Activated CD4-positive, alpha-beta T cell treated with anti-CD3 and anti-CD28 coated beads, Interleukin-2, amount 10 ng/mL, durations not matched to agents 7 days and 5 days (primary cell): ENCODE measurements at places on chromosomes 2 and 18. TPM values are rescaled to one million over a fixed set of nuclear protein-coding genes. Genes with fewer than 3 reads are reported as not detected.
A peak's percentile ranks its signal among the peaks of the same experiment; 100 is the strongest.

The UGT1A8 gene
- not detected for total RNA-seq

GRCh38 chr2:226733927-226734564, 65.6 kb downstream of the IRS1 start:
- no peak overlapping the region for H3K27ac ChIP-seq
- H3K36me3 ChIP-seq: no peaks in the 10 kb centered on the region
- DNase-seq: no peak
- H3K27me3 ChIP-seq: no peaks in the 10 kb centered on the region

- no peak overlapping the region for H3K27ac ChIP-seq
- no peaks in the 10 kb centered on the region for H3K4me1 ChIP-seq
- DNase-seq: no peak
- no peak overlapping the region for H3K4me3 ChIP-seq
- H3K36me3 ChIP-seq: no peaks in the 10 kb centered on the region
These were observed 322.9 kb upstream of the RAB12 start for GRCh38 chr18:8286303-8286702.

The PROKR1 gene
- not detected for total RNA-seq

The HDHD2 gene
- total RNA-seq: 34.3 TPM

DNA sequence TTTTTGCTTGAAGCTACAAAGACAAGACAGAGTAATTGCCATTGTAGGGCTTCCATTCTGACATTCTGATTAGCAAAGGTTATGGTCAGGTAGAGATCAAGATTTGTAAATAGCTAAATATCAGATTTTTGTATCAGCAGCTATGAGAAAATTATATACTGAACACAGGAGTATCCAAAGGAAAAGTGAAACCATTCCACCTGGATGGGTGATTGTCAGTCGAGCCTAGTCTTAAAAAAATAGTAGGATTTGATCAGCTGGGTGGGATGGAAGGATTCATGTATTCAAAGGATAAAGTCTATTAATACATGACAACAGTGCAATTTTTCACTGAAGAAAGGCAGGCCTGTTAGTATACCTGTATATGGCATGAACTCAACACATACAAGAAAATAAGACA, 222.7 kb downstream of the GCA start:
- H3K27me3 ChIP-seq: no peaks in the 10 kb centered on the region
- no peaks in the 10 kb centered on the region for H3K4me1 ChIP-seq
- H3K4me3 ChIP-seq: no peak overlapping the region
- H3K27ac ChIP-seq: no peak overlapping the region
- H3K36me3 ChIP-seq: no peaks in the 10 kb centered on the region
- no peak for DNase-seq

DNA sequence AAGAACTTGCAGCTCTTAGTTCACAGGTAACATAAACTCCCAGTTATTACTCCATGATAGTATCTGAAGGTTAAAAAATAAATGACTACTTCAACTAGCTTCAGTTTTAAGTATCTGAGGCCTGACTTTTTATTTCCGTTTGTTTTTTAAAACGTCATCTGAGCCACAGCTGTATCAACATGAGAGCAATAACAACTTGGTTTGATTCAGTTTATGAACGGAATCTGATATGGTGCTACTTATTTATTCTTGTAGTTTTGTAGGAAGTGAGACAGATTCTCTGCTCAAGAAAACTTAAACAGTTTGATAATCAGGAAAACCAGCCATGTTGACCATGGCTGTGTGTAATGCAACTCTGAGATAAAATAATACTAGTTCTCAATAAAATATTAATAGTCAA, 34.9 kb downstream of the NAB1 start:
- DNase-seq: no peak
- H3K27ac ChIP-seq: no peak overlapping the region
- H3K4me1 ChIP-seq: peaks cover 14% of the 10 kb centered on the region
- no peaks in the 10 kb centered on the region for H3K27me3 ChIP-seq
- H3K36me3 ChIP-seq: peaks cover 30% of the 10 kb centered on the region
- H3K4me3 ChIP-seq: no peak overlapping the region

GRCh38 chr2:217552081-217552480, 450.7 kb downstream of the TNS1 start:
- no peak overlapping the region for H3K4me3 ChIP-seq
- no peak for DNase-seq
- no peaks in the 10 kb centered on the region for H3K27me3 ChIP-seq
- H3K27ac ChIP-seq: no peak overlapping the region
- H3K4me1 ChIP-seq: peaks cover 4% of the 10 kb centered on the region

DNA sequence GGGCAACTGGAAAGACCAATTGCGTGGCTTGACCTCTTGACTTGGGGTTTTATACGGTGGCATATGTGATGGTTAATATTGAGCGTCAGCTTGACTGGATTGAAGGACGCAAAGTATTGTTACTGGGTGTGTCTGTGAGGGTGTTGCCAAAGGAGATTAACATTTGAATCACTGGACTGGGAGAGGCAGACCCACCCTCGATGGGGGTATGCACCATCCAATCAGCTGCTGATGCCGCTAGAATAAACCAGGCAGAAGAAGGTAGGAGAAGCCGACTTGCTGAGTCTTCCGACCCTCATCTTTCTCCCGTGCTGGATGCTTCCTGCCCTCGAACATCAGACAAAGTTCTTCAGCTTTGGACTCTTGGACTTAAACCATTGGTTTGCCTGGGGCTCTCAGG, 34.2 kb upstream of the YPEL5 start:
- no peak overlapping the region for H3K27ac ChIP-seq
- H3K4me1 ChIP-seq: peaks cover 4% of the 10 kb centered on the region
- DNase-seq: no peak

The RTKN gene
- total RNA-seq: 0.62 TPM

The MRO gene
- not detected for total RNA-seq

The XRCC5 gene
- 292 TPM for total RNA-seq

- no peaks in the 10 kb centered on the region for H3K36me3 ChIP-seq
- peaks cover 14% of the 10 kb centered on the region for H3K4me1 ChIP-seq
- no peak for DNase-seq
- no peak overlapping the region for H3K27ac ChIP-seq
These were observed 63.0 kb downstream of the NPAS2 start for GRCh38 chr2:100882645-100883613.

The GULP1 gene
- not detected for total RNA-seq

- no peaks in the 10 kb centered on the region for H3K4me1 ChIP-seq
- H3K36me3 ChIP-seq: no peaks in the 10 kb centered on the region
- H3K4me3 ChIP-seq: no peak overlapping the region
- no peak for DNase-seq
These were observed 168.3 kb downstream of the NRP2 start for GRCh38 chr2:205850611-205851010.

- no peak overlapping the region for H3K27ac ChIP-seq
- no peak for DNase-seq
- H3K4me1 ChIP-seq: no peaks in the 10 kb centered on the region
- no peaks in the 10 kb centered on the region for H3K27me3 ChIP-seq
- H3K4me3 ChIP-seq: no peak overlapping the region
- no peaks in the 10 kb centered on the region for H3K36me3 ChIP-seq
These were observed 116.0 kb upstream of the AQP4 start for GRCh38 chr18:26981360-26982082.

The NAPG gene
- 26.6 TPM for total RNA-seq

DNA sequence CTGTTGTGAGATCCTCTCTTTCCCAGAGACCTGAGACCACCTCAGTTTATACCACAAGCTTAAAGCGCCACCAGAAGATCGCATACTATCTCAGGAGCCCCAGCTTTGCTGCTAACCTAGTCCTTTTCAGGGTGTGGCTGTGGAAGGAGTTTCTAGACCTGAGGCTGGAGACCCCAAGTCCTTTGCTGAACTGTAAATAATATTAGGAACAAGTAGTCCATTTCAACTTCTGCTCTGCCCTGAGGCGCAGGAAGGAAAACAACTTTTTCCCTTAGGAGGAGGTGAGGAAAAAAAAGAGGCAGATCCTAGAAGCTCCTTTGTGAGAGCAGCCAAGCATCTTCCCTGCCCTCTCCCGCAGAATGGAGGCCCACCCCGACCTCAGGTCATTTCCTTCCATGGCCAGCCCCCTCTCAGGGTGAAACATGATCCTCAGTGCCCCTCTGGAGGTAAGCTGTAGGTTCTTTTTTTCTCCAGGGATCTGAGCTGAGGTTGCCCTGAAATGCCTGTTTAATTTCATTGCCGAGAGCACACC, 122.8 kb upstream of the LGALSL start:
- no peak overlapping the region for H3K27ac ChIP-seq
- no peak overlapping the region for H3K4me3 ChIP-seq
- peaks cover 7% of the 10 kb centered on the region for H3K27me3 ChIP-seq
- H3K36me3 ChIP-seq: no peaks in the 10 kb centered on the region
- H3K4me1 ChIP-seq: peaks cover 46% of the 10 kb centered on the region
- DNase-seq: no peak

DNA sequence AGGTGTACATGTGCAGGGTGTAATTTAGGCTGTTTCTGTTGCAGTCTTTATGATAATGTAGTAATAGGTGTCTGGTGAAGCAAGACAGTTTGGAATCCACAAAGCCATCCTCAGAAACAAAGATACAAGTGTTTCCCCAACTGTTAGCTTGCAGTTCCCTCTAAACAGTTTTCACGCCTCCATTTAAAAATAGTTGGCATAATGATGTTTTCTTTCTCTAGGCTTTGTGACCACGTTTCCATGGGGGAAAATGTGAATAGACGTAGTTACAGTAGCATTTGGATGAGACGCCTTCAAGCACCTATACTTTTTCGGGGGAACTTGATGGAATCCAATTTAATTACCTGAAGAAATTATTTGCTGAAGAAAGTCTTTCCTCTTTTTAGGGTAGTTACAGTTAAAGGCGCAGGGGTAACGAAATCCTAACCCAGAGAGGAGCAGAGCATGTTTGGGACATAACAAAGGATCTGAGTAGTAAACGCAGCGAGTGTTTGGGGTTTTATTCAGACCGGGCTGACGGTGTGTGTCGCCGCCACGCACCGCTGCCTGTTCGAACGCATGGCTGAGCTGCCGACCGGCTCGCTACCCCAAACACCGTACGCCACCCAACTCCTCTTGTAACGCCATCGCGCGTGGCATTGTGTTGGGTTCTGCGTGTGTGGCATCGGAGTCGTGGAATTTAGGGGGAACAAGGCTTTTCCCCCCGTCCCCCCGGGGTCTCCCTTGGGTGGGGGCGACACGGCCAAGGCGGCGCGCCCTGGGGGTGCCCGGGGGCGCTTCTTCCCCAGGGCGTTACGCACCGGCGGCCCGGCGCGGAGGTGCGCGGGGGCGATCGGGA, 681 bp upstream of the NRP2 start:
- no peak overlapping the region for H3K27ac ChIP-seq
- peak overlapping the region; percentile 68 for H3K4me3 ChIP-seq
- H3K27me3 ChIP-seq: peaks cover 70% of the 10 kb centered on the region
- peaks cover 47% of the 10 kb centered on the region for H3K4me1 ChIP-seq

GRCh38 chr18:46728219-46728930, 28.5 kb downstream of the ST8SIA5 start:
- no peak overlapping the region for H3K4me3 ChIP-seq
- DNase-seq: no peak
- H3K36me3 ChIP-seq: no peaks in the 10 kb centered on the region
- H3K27me3 ChIP-seq: no peaks in the 10 kb centered on the region

DNA sequence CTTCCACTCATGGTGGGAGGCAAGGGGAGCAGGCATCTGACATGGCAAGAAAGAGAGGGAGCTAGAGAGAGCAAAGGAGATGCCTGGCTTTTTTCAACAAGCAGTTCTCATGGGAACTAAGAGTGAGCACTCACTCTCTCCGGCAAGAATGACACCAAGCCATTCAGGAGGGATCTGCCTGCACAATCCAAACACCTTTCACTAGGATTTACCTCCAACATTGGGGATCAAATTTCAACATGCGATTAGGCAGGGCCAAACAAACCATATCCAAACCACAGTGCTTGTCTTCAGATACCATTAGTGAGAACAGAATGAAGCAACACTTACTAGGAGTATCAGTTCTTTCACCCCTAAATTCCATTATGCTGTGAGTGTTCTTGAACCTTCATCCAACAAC, 77.3 kb downstream of the FIGN start:
- H3K27me3 ChIP-seq: no peaks in the 10 kb centered on the region
- no peak overlapping the region for H3K4me3 ChIP-seq
- no peak overlapping the region for H3K27ac ChIP-seq
- no peaks in the 10 kb centered on the region for H3K36me3 ChIP-seq

DNA sequence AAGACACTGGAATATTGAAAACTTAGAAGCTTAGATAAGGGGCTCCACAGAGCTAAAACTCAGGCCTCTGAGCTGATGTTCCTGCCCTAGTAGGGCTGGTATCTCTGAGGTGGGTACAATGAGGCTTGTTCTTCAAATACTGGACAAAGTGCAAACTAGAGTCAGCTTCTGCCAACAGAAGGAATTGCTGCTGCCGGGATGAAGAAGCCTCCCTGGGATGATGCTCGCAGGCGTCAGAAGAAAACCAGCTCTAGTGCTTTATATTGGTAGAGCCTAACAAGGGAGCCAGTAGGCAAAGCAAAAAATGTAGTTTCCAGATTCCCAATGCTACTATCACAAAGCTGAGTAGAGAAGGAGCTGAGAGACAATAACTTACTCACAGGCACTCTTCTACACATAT, 118.1 kb downstream of the FOXI3 start:
- no peaks in the 10 kb centered on the region for H3K4me1 ChIP-seq
- DNase-seq: no peak
- H3K27ac ChIP-seq: no peak overlapping the region
- no peak overlapping the region for H3K4me3 ChIP-seq
- no peaks in the 10 kb centered on the region for H3K36me3 ChIP-seq

DNA sequence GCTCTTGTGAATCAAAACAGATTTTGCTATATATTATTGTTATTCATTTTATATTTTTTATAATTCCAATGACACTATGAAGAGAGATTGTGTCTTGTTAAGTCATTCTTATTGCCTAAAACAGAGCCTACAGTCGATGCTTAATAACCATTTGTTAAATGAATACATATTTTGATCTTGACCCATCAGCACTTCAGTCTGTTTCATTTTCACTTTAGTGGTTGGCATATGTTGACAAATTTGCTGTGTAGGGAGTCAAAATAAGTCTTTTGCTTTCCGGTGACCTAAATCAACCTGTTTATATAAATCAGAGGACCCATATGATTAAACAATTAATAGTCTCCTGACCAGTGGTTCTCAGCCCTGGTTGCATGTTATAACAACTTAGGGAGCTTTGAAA, 97.1 kb downstream of the TXNL1 start:
- DNase-seq: no peak
- H3K4me1 ChIP-seq: no peaks in the 10 kb centered on the region
- H3K27me3 ChIP-seq: peaks cover 2% of the 10 kb centered on the region
- H3K36me3 ChIP-seq: no peaks in the 10 kb centered on the region
- no peak overlapping the region for H3K4me3 ChIP-seq
- H3K27ac ChIP-seq: no peak overlapping the region

The TYMS gene
- 478 TPM for total RNA-seq

DNA sequence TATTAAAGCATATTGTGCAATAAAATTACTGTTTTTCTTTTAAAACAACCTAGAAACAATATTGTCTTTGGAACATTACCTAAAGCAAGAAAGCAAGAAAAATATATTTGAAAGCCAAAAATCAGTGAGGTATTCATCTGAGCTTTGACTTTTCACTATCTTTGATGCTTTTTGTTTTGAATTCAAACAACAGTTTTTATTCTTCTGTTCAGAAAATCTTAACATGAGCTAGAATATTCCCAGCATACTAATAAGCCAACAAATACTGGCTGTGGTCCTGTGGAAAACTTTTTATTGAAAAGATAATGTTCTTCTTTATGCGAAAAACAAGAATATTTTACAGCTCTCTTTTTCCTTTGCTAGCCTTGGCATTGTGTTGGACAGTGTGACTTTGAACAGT, 19.8 kb downstream of the FAM171B start:
- H3K27ac ChIP-seq: no peak overlapping the region
- no peaks in the 10 kb centered on the region for H3K4me1 ChIP-seq
- no peak overlapping the region for H3K4me3 ChIP-seq
